ENCODE measurements at places on chromosomes 13 and 19. TPM values are rescaled to one million over a fixed set of nuclear protein-coding genes. Genes with fewer than 3 reads are reported as not detected.

SIGLEC5 gene
- polyA plus RNA-seq = 0.44 TPM

ATG4D gene
- polyA plus RNA-seq = 55.7 TPM

HTR2A gene
- 1.8 TPM for polyA plus RNA-seq

PSG3 gene
- polyA plus RNA-seq = not detected

BST2 gene
- polyA plus RNA-seq = 39.4 TPM

CYP4F8 gene
- polyA plus RNA-seq = not detected

ZNF223 gene
- 2.6 TPM for polyA plus RNA-seq

HNRNPA1L2 gene
- polyA plus RNA-seq = 5.1 TPM

STOML3 gene
- polyA plus RNA-seq = not detected

CDC42EP5 gene
- 1.4 TPM for polyA plus RNA-seq

CBLC gene
- polyA plus RNA-seq = 3.5 TPM

SOX1 gene
- 98.5 TPM for polyA plus RNA-seq

FUZ gene
- polyA plus RNA-seq = 89.3 TPM

PRR36 gene
- polyA plus RNA-seq = 142 TPM

CDC16 gene
- 45.0 TPM for polyA plus RNA-seq

ZNF524 gene
- 20.5 TPM for polyA plus RNA-seq
